ENCODE measurements at places on chromosomes 1 and 21. TPM values are rescaled to one million over a fixed set of nuclear protein-coding genes. Genes with fewer than 3 reads are reported as not detected.

Gene OR6K3
- total RNA-seq = 0.23 TPM

Gene HES3
- not detected for total RNA-seq

Gene ACAP3
- 166 TPM for total RNA-seq

Gene CRYAA
- total RNA-seq = not detected

Gene KRTAP19-5
- total RNA-seq = not detected

GRCh38 chr1:227508431-227508830 lies 54.9 kb upstream of the ZNF678 start:
- no peak overlapping the region for H3K27ac ChIP-seq
- DNase-seq = no peak
- no peak overlapping the region for H3K4me3 ChIP-seq
- H3K27me3 ChIP-seq = no peaks in the 10 kb centered on the region
- H3K36me3 ChIP-seq = no peaks in the 10 kb centered on the region

- no peak for DNase-seq
- no peaks in the 10 kb centered on the region for H3K27me3 ChIP-seq
- H3K4me3 ChIP-seq = no peak overlapping the region
- no peaks in the 10 kb centered on the region for H3K36me3 ChIP-seq
- peak overlapping the region; percentile 67 for H3K27ac ChIP-seq
Measured at GRCh38 chr1:51736702-51737101, 119.8 kb downstream of the OSBPL9 start.

GRCh38 chr1:179745131-179745611 lies 2.1 kb downstream of the FAM163A start:
- H3K27me3 ChIP-seq = peaks cover 3% of the 10 kb centered on the region
- peaks cover 21% of the 10 kb centered on the region for H3K4me1 ChIP-seq
- no peak overlapping the region for H3K4me3 ChIP-seq
- DNase-seq = no peak

- no peaks in the 10 kb centered on the region for H3K27me3 ChIP-seq
- DNase-seq = no peak
- no peaks in the 10 kb centered on the region for H3K36me3 ChIP-seq
- no peak overlapping the region for H3K27ac ChIP-seq
- no peaks in the 10 kb centered on the region for H3K4me1 ChIP-seq
- no peak overlapping the region for H3K4me3 ChIP-seq
Measured at GRCh38 chr1:38741341-38741740, 118.2 kb downstream of the RRAGC start.

- H3K27me3 ChIP-seq = no peaks in the 10 kb centered on the region
- no peak overlapping the region for H3K27ac ChIP-seq
- H3K4me3 ChIP-seq = no peak overlapping the region
- no peaks in the 10 kb centered on the region for H3K36me3 ChIP-seq
- H3K4me1 ChIP-seq = peaks cover 12% of the 10 kb centered on the region
- DNase-seq = no peak
Measured at GRCh38 chr21:43701936-43702784, 16.8 kb upstream of the PDXK start.

DNA sequence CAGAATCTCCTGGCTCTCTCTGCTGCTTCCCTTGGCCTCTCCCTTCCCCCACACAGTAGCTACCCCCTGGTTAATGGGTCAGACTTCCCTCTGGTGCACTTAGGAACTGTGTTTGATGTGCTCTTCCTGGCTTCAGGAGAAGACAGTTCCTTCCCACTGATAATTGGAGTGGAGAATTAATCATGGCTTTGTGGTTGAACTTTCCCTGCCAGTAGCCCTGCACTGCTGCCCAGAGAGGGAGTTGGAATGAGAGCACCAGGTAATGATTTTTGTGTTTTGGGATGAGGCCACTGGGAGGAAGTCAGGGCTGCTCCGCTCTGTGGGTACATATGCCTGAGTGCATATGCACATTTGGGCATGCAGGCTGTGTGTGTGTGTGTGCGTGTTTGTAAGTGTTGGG lies 39.7 kb upstream of the PADI2 start:
- no peak for DNase-seq
- H3K36me3 ChIP-seq = no peaks in the 10 kb centered on the region
- H3K4me3 ChIP-seq = no peak overlapping the region

DNA sequence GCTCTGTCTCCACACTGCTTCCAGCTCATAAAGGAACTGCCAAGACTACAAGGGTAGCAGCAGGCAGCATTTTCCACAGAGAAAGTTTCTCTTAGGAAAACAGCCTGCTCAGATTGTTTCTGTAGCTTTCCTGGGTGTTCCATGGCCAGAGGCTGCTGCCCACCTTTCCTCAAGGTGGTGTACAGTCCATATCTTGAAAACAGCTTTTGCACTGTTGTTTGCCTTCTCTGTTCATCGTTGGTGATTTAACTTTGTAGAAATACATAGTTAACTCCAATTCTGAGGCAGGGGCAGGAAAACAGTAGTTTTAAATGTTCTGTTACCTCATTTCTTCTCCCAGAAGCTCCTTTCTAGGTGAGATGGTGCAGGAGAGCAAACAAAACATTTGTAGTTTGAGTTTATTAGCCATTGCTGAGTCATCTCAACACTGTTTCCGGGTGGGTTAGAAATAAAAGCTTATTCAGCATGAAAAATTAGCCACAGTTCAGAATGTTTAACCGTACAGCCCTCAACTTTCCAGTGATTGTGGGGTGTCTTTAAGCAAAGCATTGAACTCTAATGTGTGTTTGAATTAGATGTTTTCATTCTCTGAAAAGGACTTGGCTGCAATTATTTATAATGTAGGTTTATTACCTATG lies 41.7 kb downstream of the DIP2A start:
- no peak overlapping the region for H3K4me3 ChIP-seq
- H3K27me3 ChIP-seq = no peaks in the 10 kb centered on the region
- H3K27ac ChIP-seq = no peak overlapping the region
- DNase-seq = no peak
- H3K36me3 ChIP-seq = peaks cover 29% of the 10 kb centered on the region

DNA sequence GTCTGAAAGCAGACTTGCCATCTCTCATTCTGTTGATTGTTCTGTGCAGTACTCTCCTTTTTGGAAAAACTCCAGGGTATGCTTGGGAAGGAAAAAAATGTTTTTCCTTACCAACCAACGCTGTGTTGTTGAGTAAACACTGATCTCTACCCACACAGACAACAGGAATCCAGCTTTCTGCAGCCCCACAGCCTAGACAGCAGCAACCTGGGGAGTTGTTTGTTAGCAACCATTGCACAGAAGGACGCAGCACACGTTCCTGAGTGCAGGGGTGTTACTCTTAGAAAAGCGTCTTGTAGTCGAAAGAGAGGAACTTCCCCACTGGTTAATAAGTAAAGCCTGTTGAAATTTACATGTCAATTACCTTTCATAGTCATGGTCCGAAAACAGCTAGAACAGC lies 56.6 kb downstream of the SMYD2 start:
- peaks cover 15% of the 10 kb centered on the region for H3K36me3 ChIP-seq
- H3K27me3 ChIP-seq = no peaks in the 10 kb centered on the region
- no peaks in the 10 kb centered on the region for H3K4me1 ChIP-seq
- peak overlapping the region; percentile 18 for H3K27ac ChIP-seq

GRCh38 chr1:206833106-206833680 lies 32.2 kb upstream of the IL20 start:
- H3K27me3 ChIP-seq = no peaks in the 10 kb centered on the region
- no peak overlapping the region for H3K4me3 ChIP-seq
- H3K4me1 ChIP-seq = no peaks in the 10 kb centered on the region
- H3K27ac ChIP-seq = no peak overlapping the region
- no peaks in the 10 kb centered on the region for H3K36me3 ChIP-seq

GRCh38 chr1:239268941-239269340 lies 117.4 kb upstream of the CHRM3 start:
- no peaks in the 10 kb centered on the region for H3K4me1 ChIP-seq
- DNase-seq = no peak
- no peak overlapping the region for H3K27ac ChIP-seq
- no peaks in the 10 kb centered on the region for H3K27me3 ChIP-seq

- no peaks in the 10 kb centered on the region for H3K36me3 ChIP-seq
- H3K4me3 ChIP-seq = no peak overlapping the region
- H3K27ac ChIP-seq = no peak overlapping the region
- H3K4me1 ChIP-seq = peaks cover 47% of the 10 kb centered on the region
- no peaks in the 10 kb centered on the region for H3K27me3 ChIP-seq
Measured at GRCh38 chr1:56450004-56450666, 129.2 kb downstream of the PLPP3 start.

GRCh38 chr1:30444401-30444800 lies 279.0 kb downstream of the MATN1 start:
- H3K27me3 ChIP-seq = no peaks in the 10 kb centered on the region
- H3K27ac ChIP-seq = no peak overlapping the region
- no peaks in the 10 kb centered on the region for H3K4me1 ChIP-seq
- no peaks in the 10 kb centered on the region for H3K36me3 ChIP-seq

DNA sequence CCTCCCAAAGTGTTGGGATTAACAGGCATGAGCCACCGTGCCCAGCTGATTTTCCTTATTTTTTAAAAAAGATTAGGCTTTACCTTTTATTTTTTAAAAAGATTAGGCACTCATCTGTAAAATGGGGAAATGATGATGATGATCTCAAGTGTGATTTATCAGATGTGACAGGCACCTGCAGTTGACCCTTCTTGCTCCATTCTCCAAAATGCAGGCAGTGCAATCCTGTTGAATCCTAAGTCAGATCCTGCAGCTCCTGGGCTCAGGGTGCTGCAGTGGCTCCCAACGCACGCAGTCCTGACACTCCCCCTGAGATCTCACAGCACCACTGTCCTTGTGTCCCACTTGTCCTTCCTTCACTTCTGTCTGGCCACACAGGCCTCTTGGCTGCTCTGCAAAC lies 257.3 kb upstream of the KAZN start:
- no peak for DNase-seq
- H3K27me3 ChIP-seq = no peaks in the 10 kb centered on the region
- H3K4me1 ChIP-seq = no peaks in the 10 kb centered on the region
- H3K27ac ChIP-seq = no peak overlapping the region
- H3K4me3 ChIP-seq = no peak overlapping the region

GRCh38 chr1:157399984-157400382 lies 152.3 kb downstream of the FCRL5 start:
- H3K4me1 ChIP-seq = peaks cover 8% of the 10 kb centered on the region
- no peak for DNase-seq
- H3K36me3 ChIP-seq = no peaks in the 10 kb centered on the region
- H3K27ac ChIP-seq = no peak overlapping the region
- H3K27me3 ChIP-seq = no peaks in the 10 kb centered on the region

DNA sequence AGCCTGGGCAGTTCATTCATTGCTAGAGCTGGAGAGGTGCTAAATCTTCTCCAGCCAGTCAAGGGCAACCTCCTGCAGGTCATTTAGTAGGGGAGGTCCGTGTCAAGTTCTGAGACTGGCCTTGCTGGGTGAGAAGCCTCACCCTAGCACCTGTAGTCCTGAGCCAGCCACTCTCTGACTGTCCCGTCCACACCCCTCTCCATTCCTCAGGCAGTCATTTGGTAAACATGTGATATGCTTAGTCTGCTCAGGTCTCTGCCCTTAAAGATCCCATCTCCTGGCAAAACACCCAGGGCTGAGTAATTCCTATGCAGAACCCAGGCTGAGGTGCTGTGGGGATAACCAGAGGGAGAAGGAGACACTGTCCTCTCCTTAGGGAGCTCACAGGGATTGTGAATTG lies 13.7 kb upstream of the IGFN1 start:
- no peaks in the 10 kb centered on the region for H3K4me1 ChIP-seq
- DNase-seq = no peak
- H3K27ac ChIP-seq = no peak overlapping the region
- no peaks in the 10 kb centered on the region for H3K27me3 ChIP-seq
- no peaks in the 10 kb centered on the region for H3K36me3 ChIP-seq
- no peak overlapping the region for H3K4me3 ChIP-seq

- no peaks in the 10 kb centered on the region for H3K36me3 ChIP-seq
- H3K4me3 ChIP-seq = peak within 1 kb of the TSS; percentile 14
- H3K27ac ChIP-seq = peak within 1 kb of the TSS; percentile 56
- peak; percentile 43 for DNase-seq
- no peaks in the 10 kb centered on the region for H3K4me1 ChIP-seq
Measured at GRCh38 chr1:192575499-192576189, at the start of gene RGS1. Gene RGS1, plus strand, starts transcription at chr1:192575773. Its CDS starts 20 bp downstream, at chr1:192575793.

DNA sequence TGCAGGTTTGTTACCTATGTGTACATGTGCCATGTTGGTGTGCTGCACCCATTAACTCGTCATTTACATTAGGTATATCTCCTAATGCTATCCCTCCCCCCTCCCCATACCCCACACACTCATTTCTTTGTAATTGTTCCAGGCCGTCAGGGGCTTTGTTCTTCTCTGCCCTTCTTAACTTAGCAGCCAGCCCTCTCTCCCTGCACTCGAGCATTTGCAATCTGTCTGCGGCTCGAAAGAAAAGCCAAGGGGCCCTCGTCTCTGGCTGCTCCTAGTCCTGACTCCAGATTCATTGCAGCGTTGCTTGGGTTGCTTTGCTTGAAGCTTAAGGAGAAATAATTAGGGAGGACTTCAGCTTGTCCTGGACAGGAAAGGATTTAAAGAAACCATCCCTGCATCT lies 85.7 kb downstream of the ATP1A1 start:
- no peaks in the 10 kb centered on the region for H3K4me1 ChIP-seq
- H3K27ac ChIP-seq = no peak overlapping the region
- H3K27me3 ChIP-seq = no peaks in the 10 kb centered on the region
- no peaks in the 10 kb centered on the region for H3K36me3 ChIP-seq

GRCh38 chr1:87196110-87196827 lies 132.4 kb upstream of the LMO4 start:
- no peak overlapping the region for H3K27ac ChIP-seq
- no peaks in the 10 kb centered on the region for H3K4me1 ChIP-seq
- H3K27me3 ChIP-seq = no peaks in the 10 kb centered on the region
- DNase-seq = no peak

GRCh38 chr21:25960402-25960801 lies 210.2 kb downstream of the APP start:
- no peaks in the 10 kb centered on the region for H3K36me3 ChIP-seq
- peaks cover 13% of the 10 kb centered on the region for H3K4me1 ChIP-seq
- no peak overlapping the region for H3K27ac ChIP-seq
- no peak overlapping the region for H3K4me3 ChIP-seq

GRCh38 chr21:45950740-45951515 lies 30.6 kb upstream of the COL6A1 start:
- H3K4me1 ChIP-seq = peaks cover 5% of the 10 kb centered on the region
- no peak overlapping the region for H3K27ac ChIP-seq
- H3K36me3 ChIP-seq = no peaks in the 10 kb centered on the region

DNA sequence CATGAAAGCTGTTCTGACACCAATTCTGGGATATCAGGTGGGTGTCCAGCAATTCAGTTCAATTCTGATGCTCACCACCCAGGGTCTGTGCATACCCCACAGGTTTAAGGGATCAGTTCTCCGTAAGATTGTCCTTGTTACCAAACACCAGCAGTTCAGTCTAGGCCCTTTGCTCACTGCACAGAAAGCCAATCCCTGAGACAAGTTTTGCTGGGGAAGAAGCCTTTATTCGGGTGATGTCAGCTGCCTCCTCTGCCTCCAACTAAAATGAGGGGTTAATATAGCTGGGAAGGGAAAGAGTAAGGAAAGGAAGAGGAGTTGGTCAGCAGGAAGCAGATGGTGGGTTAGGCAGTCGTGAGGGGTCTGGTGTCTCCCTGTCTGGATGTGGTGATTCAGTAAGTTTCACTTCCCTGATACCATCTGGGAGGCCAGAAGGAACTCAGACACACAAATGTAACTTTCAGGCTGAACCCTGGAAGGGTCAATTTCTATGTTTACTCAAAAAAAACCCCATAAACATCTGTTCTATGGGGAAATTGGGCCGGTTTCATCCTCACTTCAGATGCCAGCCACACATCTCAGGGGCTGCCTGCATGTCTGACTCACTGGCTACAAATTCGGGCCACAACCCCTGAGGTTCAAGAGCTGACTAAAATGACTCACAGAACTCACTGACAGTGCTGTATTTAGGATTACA lies 83.3 kb upstream of the PGBD5 start:
- peaks cover 3% of the 10 kb centered on the region for H3K4me1 ChIP-seq
- no peak overlapping the region for H3K4me3 ChIP-seq

Measured in upper lobe of left lung (tissue), 6 donors.